ENCODE measurements at places on chromosomes 7 and 10.

DNA sequence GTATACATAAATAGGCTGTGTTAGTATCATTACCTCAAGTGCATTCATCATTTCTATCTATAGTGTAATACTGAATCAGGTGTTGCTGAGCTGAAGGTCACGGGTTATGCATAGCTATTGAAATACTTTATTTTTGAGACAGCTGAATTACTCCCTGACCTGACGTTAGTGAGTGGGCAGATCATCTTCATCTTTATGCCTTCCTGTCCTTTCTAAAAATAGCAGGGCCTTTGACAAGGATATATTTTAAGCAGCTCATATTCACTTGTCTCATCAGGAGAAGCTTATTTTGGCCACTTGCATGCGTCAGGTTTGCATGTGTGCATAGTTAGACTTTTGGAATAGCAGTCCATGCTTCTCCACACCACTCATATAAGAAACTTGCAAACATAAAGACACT is 63.6 kb upstream of the DKK1 start:
- DNase-seq = no peak

GRCh38 chr10:54900584-54900983 is 99.6 kb upstream of the PCDH15 start:
- no peak for DNase-seq

DNA sequence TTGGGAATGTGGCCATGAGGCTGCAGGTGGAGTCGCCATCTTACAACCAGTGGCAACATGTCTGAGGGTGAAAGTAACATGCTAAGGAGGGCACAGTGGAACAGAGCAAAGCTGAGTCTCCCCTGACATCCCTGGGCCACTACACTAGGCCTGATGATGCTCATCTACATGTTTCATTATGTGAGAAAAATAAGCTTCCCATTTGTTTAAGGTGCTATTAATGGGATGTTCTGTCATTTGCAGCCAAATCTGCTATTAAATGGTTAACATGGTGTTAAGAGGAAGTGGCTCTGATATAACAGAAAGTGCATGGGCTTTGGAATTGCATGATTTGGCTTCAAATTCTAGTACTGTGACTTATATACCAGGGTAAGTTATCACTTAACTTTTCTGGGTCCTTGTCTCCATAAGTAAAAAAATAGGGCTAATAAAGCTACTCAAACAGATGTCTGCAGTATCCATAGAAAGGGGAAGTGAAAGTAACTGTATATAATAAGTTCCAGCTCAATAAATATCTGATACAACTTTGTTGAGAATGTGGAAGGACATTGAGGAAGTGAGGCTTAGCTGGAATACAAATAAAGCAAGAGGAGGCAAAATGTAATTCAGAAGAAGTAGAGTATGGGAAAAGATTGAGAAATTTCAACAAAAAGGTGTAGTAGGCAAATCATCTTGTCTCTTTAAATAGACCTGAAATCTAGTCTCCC is 158.9 kb downstream of the RTKN2 start:
- DNase-seq = no peak

- no peak for DNase-seq
Measured at GRCh38 chr7:102421706-102422240, 11.6 kb upstream of the ORAI2 start.

DNA sequence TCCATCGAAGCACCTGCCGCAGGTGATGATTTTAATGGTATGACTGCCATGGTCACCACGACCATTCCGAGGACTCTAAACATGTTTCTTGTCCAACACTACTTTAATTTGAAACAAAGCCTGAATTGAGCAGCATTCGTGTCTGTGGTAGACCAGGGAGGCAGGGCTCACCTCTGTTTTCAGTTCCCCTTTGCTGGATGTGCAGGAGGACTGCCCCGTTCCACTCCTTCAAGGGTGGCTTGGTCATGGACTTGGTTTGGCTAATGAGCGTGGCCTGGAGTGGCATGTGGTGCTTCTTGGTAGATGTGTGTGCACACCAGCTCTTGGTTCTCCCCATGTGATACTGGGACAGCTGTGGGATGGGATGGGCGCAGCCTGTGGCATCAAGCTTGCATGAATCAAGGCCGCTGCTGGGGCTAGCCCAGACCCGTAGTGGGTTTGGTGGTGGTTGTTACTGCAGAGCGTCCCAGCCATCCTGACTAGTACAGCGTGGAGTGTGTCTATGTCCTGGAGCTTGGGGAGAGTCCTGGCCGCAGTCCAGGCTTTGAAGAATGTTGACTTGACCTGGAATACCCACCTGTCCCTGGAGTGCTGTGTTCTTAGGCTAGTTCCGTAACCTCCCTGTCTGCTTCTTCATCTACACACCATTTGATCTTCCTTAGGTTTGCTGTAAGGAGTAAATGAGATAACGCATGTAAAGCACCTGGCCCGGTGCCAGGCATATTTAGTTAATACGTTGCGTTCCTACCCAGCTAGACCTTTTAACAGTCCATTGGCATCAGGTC is 34.8 kb downstream of the MGMT start:
- DNase-seq = no peak

- DNase-seq = no peak
Measured at GRCh38 chr7:140676306-140676705, 3.6 kb downstream of the ADCK2 start.

DNA sequence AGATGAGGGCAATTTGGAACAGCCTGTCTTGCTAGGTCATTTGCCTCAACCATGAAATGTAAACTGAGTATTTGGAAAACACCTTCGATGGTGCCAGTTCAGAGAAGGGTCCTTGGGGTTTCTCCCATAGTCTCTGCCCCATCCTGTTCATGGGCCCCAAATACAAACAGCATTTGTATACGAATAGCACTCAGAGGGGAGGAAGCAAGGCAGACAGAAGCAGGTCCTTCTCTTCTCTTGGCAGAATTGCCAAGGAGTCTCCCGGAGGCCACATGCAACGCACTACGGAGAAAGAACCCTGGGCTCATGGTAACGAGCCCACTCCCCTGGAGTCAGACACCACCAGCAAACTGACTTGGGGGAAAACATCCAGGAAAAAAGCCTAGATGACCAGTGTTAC is 162.1 kb downstream of the RAB11FIP2 start:
- DNase-seq = no peak
